ENCODE measurements at places on chromosomes 5 and 9. TPM values are rescaled to one million over a fixed set of nuclear protein-coding genes. Genes with fewer than 3 reads are reported as not detected.

- DNase-seq, result no peak
These were observed 16.3 kb downstream of the PTPN3 start for GRCh38 chr9:109481856-109482255.

- DNase-seq, result no peak
These were observed 17.0 kb upstream of the TSSK1B start for GRCh38 chr5:113451797-113452196.

MYMK gene
- total RNA-seq, result not detected

WDR38 gene
- not detected for total RNA-seq
